GM12892 (cell line): ENCODE measurements at places on chromosomes 6 and 20.

GRCh38 chr6:67885081-67886033 lies 749.7 kb upstream of the ADGRB3 start:
- DNase-seq: no peak

DNA sequence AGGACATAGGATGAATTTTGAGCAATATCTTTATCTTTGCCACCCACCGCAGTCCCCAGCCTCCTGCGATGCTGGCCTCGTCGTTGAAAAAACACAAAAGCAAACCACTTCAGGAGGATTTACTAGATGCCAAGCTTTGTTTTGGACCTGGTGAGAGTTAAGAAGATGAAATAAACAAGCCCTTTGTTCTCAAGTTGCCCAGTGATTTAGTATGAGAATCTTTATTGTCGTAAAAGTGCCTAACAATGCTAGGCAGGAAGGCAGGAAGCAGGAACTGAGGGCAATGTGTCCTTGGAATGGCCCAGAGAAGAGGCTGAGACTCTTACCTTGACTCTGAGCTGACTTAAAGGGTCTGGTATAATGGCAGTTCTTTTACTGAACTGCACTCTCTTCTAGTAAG lies 116.0 kb downstream of the TRMT11 start:
- no peak for DNase-seq

GRCh38 chr6:155273431-155273830 lies 9.6 kb downstream of the CLDN20 start:
- DNase-seq: no peak

DNA sequence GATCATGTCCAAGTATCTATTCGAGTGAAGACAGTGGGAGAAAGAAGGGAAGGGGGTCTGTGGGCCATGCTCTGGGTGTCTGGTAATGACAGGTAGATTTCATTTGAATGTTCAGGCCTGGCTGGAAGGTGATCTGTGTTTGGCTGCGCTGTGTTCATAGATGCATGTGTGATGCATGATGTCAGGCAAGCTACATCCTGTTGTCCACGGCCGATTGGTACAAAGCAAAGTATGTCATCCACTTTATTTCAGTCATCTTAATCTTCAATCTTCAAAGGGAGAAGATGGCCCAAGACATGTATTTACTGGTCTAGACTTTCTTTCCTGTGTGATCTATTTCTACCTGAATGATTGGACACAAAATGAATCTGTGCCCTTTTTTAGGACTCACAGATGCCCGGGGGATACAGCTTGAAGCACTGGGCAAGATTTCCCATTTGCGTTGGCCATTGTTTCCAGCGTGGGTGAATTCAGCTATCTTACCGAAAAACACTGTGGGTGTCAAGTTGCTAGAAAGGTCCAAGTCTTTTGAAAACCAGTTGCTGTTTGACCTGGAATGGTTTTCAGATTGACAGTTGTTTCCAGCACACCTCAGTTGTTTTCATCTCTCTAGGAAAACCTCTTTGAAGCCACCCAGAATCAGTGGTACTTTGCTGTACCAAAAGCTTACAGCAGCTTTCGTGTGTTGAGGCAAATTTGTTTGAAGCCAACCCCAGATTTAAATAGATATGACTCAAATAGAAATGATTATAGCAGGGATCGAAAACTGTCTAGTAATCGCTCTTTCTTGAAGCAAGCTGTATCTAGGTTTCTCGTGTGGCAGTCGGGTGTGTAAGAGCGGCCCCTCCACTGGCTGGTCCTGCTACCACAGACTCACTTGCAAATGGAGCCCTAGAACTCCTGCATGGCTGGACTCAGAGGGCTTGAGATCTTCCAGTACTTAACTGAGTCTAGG lies 27.2 kb downstream of the DUSP22 start:
- no peak for DNase-seq

DNA sequence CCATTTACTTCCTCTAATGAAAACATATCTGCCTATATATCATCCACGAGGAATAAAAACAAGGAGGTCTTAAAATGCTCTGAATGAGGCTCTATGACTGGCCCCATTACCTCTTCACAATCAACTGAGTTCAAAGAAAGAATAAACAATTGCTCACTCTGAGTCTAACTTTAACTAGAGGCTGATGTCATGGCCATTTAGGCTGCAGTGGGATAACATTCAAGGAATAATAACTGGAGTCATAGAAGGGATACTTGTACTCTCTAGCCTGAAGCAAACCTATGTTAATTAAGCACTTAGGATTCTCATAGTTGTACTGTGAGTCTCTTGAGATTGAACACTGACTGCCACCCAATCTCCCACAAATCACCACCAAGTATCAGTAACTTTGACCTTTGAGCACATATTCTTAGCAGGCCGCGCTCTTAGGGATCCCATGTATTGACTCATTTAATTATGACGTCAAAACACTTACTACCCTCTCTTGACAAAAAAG lies 70.2 kb downstream of the PERP start:
- DNase-seq: no peak

DNA sequence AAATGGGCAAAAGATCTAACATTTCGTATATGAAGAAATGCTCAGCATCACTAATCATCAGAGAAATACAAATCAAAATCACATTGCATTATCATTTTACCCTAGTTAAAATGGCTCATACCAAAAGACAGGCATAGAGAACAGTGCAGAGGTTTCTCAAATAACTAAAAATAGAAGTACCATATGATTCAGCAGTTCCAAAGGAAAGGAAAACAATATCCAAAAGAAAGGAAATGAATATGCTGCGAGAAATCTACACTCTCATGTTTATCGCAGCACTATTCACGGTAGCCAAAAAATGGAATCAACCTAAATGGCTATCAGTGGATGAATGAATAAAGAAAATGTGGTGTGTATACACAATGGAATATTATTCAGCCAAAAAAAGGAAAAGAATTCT lies 63.5 kb downstream of the VTA1 start:
- DNase-seq: no peak

- no peak for DNase-seq
Observed at GRCh38 chr6:56223995-56224394, 23.4 kb downstream of the COL21A1 start.

DNA sequence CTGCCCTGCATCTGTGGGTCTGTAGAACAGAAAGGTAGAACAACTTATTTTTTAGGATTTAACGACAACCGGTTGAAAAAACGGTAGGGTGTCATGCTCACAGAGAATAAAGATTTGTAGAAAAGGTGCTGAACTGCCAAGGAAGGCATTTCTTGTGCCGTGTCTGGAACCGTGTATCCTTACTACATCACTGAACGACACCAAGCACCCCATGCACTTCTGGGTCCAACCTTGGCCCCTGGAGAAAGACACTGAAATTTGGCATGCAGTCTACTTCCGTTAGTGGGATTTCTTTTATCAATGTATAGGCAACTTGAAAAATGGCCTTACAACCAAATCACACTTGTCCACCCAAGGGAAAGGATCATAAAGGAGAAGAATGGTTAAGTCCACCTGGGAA lies 145.5 kb downstream of the ZMYND8 start:
- DNase-seq: no peak

- no peak for DNase-seq
Observed at GRCh38 chr6:44300292-44300823, 12.8 kb downstream of the AARS2 start.

GRCh38 chr6:105560611-105561066 lies 157.8 kb upstream of the PREP start:
- DNase-seq: peak; percentile 19

GRCh38 chr6:146642921-146643320 lies 44.1 kb downstream of the ADGB start:
- DNase-seq: no peak

- DNase-seq: no peak
Observed at GRCh38 chr20:31664696-31665354, 27.1 kb downstream of the COX4I2 start.

DNA sequence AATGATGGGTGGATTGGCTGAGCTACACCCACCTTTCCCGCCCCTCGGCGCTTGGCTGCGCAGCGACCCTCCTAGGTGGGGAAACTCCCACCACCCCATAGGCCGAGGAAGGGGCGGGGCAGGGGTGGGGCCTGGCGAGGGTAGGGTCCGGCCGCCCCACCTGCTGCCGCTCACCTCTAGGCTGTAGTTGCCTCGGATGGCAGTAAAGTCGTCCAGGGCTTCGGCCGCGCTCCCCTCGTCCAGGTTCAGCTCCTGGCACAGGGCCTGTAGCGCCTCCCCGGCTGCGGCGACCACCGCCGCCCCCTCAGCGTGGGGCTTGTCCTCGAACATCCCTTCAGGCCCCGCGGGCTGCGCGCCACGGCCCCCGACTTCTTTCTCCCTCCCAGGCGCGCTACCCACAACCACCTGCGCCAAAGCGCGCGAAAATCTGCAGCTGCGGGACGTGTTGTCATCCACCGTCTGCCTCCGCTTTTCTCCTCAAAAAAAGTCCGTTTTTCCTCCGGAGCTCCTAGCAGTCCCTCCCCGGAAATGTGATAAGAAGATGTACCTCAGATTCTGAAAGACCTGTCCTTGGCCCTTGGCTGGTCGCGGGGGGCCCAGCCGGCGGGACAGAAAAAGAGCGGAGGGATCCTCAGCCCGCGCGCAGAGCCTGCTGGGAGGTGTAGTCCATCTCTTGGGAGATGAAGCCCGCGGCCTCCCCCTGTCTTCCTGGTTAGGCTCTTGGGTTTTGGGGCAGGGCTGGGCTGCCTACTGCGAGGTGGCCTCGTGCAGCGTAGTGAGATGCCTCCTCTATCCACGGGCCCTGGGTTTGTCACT lies at the start of gene RBL1:
Gene RBL1 (minus strand): TSS at position 399 of the 816 bp plus-strand sequence. CDS start 69 bp downstream, at position 330.
- DNase-seq: peak; percentile 63

DNA sequence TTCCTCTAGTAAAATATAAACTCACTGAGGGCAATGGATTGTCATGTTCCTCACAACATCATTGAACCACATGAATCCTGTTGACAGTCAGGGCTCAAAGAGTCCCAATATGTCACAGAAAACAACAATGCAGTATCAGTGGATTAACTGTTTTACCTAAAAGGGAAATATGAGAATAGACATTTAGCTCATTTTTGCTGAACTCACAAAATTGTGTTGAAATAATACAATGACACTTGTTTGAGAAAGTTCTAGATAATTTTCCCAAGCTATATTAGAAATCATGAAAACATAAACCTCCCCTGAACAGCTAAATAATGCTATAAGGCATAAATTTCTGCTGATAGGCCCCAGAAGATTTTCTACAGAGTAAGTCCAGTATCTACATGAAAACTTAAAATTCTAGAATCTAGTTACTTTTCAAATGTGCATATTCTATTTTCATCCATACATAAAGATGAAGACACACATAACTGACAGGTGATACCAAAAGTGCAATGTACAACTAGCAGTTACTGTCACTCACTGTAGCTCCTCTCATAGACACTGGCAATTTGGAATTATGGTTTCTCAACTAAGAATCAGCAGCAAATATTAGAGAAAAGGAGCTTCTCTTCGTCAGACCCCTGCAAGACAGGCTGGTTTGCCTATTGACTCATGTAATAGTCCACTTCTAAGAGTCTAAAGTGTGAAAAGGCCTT lies 269.9 kb downstream of the PTPRK start:
- no peak for DNase-seq

DNA sequence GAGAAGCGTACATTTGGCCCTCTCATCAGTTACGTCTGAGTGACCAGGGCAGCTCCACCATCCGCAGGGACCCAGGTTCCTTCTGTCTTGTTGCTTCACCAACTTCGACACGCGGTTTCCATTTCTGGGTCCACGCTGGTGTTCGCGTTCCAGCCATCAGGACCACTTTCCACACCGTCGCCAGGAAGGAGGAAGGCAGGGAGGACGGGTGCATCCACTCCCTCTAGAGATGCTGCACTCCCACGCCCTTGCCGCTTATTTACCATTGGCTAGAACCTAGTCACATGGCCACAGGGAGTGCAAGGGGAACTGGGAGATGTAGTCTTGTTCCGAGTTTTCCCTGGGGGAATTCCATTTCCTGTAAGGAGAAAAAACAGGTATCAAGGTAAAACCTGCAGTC lies 33.2 kb upstream of the SNX9 start:
- no peak for DNase-seq

DNA sequence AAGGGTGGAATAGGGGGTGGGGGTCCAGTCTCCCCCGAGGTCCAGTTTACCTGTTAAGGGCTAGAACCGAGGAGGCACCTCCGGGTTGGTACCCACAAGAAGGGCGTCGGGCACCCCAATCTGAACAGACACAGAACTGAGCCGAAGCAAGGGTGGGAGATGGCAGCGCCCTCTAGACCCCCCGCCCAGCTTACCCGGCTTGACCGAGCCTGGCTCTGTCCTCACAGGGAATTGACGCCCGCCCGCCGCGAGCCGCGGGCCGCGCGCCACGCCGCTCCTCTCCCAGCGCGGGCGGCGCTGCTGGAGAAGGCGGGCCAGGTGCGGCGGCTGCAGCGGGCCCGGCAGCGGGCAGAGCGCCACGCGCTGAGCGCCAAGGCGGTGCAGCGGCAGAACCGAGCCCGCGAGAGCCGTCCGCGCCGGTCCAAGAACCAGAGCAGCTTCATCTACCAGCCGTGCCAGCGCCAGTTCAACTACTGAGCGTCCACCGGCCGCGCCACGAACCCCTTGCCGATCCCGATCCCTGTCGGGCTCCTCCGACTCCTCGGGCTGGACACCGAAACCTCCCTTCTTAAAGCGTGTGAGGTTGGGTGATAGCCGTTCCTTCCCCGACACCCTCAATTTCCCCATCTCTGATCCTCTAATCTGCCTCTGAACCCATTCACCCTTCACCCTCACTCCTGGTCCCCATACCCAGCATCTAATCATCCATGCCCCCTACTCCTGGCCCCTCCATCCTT lies 5.9 kb downstream of the TP53INP2 start:
- peak; percentile 71 for DNase-seq

GRCh38 chr6:130525408-130525807 lies 159.6 kb downstream of the TMEM200A start:
- DNase-seq: no peak

DNA sequence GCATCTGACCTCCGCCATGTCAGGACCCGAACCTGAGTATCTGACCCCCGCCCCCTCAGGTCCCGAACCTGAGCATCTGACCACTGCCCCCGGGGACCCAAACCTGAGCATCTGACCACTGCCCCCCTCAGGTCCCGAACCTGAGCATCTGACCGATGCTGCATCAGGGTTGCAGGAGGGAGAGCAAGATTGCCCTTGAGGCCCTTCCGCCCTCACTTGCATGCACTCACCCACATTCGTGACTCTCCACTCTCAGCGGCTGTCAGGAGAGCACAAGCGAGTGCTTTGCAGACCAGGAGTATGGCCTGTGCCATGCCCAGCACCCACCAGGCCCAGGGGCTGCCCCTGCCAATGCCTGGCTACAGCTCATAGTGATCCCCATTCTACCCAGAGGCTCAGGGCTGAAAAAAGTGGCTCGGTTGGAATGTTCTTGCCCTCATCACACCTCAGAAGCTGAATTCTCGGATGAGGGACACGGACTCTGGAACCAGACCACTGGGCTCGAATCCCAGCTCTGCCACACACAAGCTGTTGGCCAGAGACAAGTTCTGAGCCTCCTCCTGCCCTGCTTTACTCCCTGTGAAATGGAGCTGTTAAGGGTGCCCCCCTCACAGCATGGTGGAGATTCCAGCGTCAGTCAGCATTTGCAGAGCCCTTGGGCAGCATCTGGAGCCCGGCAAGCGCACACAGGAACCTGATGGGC lies 82.1 kb downstream of the DLL1 start:
- no peak for DNase-seq

DNA sequence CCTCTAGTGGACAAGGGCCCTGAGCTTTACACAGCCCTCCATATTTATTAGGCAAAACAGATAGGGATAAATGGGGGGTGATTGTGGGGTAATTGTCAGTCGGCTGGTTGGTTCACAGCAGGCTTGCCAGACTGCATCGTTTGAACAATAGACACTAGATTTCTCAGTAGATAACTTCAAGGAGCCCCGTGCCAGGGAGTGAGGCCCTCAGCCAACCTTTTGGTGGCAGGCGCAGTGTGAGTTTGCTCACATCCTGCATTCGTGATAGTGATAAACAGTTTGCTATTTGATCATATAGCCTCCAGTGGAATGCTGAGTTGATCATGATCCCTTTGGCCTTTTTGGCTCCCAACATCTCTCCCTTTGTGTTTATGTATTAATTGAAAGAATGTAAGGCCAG lies 3.6 kb upstream of the ABHD12 start:
- no peak for DNase-seq
